SK-N-SH (cell line): ENCODE measurements at places on chromosomes 5 and 9.

DNA sequence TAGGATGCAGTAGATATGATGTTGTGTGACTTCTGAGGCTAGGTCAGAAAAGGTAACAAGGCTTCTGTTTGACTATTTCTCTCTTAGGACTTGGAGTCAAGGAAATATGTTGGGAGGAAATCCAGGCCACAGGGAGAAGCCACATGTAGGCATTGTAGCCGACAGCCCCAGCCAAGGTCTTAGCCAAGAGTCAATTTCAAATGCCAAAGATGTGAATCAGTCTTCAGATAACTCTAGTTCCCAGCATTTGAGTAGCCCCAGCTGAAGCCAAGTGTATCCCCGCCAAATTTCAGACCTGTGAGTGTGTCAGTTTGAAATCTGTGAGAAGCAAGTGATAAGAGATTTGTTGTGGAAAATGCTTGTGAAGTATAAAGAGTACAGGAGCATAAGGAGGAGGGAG, 38.1 kb upstream of the ISL1 start:
- no peak for DNase-seq

GRCh38 chr5:513216-514100, 10.8 kb downstream of the SLC9A3 start:
- DNase-seq: no peak

GRCh38 chr5:169602535-169602934, 19.0 kb downstream of the SPDL1 start:
- DNase-seq: no peak

- DNase-seq: peak; percentile 66
These were observed 833 bp downstream of the ANKHD1 start for GRCh38 chr5:140402258-140403074.

DNA sequence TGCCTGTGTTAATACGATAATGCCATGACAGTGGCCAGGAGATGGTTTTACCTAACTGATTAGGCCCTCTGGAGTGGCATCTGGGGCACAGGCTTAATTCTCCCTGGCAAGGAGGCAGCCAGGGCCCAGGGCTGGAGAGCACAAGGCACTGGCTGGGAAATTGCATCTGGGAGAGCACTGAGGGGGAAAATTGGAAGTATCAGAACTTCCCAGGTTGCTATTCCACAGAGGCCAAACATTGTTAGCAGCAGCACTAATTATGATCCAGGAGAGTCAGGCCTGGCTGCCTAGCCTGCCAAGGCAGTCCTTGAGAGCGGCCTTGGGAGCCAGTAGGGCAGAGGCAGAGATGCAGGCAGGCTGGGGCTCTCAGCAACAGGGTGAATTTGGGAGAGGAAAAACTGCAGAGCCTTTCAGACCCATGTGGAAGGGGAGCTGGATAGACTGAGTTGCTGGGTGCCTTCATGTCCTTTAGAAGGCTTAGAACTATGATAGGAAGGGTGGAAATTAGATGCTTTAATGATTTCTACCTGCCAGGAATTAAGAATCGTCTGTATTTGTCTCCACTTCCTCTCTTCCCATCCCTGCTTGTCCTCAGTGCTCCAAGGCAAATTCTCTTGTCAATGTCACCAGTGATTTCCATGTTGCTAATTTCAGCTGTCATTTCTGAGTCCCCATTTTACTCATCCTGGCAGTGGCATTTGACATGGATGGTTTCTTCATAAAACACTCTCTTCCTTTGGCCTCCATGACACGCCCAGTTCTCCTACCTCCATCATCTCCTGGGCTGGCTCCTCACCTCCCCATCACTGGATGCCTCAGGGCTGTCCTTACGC, 56.1 kb upstream of the HSPA9 start:
- no peak for DNase-seq

DNA sequence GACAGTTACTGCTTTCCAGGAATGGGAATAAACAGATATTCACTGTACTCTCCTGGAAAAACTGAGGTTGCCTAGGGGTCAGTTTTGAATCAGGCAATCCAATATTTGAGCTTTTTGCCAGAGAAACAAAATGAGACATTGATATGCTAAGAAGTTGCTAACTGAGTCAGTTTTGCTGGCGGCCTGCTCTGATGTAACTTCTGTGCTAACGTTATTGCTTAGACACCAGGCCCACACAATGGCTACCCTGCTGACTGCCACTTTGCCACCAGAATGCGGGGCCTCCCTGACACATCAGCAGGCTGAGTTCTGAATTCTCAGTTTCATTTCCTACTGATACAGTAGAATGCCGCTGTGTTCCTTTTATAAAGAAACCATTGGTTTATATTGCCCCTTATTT, 18.2 kb upstream of the ZNF618 start:
- no peak for DNase-seq

- DNase-seq: no peak
These were observed 154.1 kb downstream of the CARTPT start for GRCh38 chr5:71873191-71873591.
